ENCODE measurements at places on chromosomes 7 and 10.

DNA sequence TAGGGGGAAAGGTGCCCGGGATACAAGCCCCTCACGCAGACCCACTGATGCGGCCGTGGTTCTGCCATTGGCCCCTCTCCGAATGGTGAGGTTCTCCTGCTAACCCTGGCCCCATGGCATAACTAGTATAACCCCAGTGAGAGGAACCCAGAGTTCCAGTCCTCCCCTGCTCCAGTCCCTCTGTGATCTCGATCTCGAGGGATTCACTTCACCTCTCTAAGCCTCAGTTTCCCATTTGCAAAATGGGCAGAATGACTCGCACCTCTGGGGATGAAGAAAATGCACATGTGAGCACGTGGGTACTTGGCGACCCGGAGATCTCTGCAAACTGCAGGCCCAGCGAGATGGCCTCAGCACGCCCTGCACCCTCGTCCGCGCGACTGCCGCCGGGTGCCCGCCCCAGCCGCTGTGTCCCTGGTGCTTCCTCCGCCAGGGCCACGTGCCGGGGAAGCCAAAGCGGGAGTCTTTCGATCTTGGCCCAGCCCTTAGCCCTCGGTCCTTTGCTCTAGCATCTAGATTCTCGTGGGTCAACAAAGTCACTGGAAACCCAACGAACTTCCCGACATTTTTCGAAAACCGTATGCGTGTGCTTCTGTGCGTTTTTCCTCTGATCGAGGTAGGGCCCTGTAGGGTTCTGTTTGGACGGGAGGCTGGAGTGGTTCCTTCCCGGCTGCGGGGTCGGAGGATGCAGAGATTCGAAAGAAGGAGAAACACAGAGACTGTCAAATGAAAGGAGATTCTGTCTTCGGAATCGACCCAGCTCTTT is 169.8 kb downstream of the UBE2H start:
- no peak for DNase-seq

- DNase-seq: no peak
Observed at GRCh38 chr7:148699782-148700629, 1.3 kb downstream of the CUL1 start.

- no peak for DNase-seq
Observed at GRCh38 chr10:43137717-43138020, 576 bp upstream of the CSGALNACT2 start.

DNA sequence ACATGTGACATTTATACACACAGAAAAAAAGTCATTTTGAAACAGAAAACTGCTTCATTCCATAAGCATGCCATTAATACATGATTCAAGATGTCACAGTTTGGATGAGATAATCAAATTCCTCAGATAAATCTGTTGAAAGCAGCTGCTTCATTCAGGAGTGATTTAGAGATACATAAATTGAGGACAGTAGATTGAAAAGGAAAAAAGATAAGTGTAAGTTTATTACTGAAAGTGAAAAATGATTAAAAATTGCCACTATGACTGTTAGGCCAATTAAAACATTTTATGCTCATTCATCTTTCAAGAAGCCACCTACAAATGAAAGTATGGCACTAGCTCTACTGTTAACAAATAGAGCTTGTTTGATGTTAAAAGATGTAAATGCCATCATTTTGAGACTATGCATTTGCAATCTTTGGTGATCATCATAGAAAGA is 136.9 kb upstream of the CDK6 start:
- DNase-seq: no peak

- DNase-seq: no peak
Observed at GRCh38 chr10:110348336-110348735, 43.6 kb upstream of the SMNDC1 start.

DNA sequence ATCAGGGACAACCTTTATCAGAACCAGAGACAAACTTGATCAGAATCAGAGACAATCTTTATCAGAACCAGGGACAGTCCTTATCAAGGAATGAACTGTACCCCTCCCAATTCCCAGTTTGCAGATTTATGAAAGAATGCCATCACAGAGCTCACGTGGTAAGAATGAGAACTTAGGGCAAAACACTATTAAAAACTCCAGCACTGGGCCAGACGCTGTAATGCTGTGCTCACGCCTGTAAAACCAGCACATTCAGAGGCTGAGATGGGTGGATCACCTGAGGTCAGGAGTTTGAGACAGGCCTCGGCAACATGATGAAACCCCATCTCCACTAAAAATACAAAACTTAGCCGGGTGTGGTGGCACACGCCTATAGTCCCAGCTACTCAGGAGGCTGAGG is 85.1 kb upstream of the TNRC18 start:
- DNase-seq: no peak

- DNase-seq: no peak
Observed at GRCh38 chr10:36766415-36766810, 359.0 kb upstream of the ANKRD30A start.

GRCh38 chr10:124562425-124563060 is 100.9 kb downstream of the LHPP start:
- DNase-seq: no peak

DNA sequence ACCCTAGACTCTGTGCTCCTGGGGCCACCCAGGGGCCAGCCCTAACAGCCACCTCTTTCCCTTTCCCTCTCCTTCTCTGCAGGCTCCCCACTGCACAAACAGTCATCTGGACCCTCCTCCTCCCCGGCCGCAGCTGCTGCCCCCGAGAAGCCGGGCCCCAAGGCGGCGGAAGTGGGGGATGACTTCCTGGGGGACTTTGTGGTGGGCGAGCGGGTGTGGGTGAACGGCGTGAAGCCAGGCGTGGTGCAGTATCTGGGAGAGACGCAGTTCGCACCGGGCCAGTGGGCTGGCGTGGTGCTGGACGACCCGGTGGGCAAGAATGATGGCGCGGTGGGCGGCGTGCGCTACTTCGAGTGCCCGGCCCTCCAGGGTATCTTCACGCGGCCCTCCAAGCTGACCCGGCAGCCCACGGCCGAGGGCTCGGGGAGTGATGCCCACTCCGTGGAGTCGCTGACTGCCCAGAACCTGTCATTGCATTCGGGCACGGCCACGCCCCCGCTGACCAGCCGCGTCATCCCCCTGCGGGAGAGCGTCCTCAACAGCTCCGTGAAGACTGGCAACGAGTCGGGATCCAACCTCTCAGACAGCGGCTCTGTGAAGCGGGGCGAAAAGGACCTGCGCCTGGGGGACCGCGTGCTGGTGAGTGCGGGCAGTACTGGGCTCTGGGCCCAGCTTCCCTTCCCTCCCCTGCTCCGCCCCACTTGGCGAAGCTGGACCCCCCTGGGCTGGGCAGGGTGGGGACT is 49.3 kb downstream of the CLIP2 start:
- DNase-seq: no peak

DNA sequence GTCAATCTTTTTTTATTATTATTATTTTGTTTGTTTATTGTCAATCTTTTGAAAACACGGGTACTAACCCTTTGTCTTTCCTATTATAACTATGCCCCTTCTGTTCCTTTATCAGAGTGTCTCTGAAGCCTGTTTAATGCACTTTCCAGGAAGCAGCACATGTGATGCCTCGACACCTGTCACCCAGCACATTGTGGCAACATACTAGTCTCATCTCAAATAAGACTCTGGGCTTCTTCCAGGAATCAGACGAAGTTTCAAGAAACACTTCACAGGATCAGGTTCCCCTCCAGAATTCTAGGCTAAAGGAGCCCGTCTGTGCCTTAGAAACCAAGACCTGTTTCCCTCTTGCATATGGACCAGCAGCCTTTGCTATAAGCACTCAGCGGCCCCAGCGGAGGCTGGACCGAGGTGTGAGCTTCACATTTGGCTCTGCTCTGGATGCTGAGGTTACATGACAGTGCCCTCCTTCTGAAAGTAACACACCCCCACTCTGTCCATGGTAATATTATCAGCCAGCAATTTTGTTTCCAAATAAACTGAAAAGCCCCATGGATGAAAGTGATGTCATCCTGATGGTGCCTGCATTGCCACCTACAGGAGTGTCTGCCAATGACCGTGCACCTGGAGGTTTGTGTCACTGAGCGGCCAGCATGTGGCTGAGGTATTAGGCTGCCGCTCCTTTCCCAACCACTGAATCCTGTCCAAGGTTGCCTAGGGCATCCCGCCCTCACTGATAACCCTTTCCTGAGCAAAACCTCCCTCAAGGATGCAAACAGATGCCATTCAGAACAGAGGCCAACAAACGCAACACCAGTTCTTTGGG is 38.1 kb downstream of the MKI67 start:
- no peak for DNase-seq

- no peak for DNase-seq
Observed at GRCh38 chr10:1100691-1101368, 44.6 kb downstream of the WDR37 start.

DNA sequence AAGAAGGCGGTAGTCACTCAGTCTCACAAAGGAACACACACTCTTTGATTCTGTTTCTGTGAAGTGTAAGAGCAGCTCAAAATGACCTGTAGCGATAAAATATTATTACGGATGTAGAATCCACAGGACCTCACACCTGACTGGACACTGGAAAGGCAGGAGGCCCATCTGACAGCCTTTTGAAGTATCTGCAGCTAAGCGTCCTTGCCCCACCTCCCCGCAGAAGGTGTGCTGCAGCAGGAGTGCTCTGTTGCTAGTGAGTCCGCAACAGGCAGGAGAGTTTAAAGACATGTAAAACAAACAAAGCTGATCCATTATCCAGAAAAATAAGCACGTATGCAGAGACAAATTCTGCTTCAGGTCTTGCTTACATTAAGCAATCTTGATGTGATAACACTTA is 355.5 kb downstream of the GPR158 start:
- no peak for DNase-seq

DNA sequence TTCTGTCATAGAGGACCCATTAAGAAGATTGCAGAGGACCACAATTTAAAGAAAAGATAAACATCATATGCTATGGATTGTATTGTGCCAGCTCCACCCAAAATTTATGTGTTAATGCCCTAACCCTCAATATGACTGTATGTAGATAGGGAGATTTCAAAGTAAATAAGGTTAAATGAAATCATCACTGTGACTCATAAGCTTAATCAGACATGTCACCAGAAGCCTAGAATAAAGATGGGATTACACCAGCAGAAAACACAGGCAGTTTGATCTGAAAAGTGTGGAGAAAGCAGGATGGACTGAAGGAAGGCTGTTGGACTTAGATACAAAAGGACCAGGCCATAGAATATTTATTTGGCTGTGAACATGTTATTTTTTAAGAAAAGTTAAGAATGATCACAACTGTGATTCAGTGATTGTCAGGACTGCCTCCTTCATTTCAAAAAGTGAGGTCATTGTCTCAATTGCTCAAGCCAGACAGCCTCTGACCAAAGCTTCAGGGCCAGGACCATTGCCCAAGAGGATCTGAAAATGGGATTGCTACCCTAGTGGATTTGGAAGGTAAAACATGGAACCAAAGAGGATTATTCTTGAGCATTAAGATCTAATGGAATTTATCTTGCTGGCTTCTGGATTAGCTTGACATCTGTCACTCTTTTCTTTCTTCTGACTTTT is 270.8 kb upstream of the POM121L12 start:
- DNase-seq: no peak

GRCh38 chr10:132149917-132150316 is 36.8 kb upstream of the DPYSL4 start:
- no peak for DNase-seq

- DNase-seq: no peak
Observed at GRCh38 chr7:155521007-155521742, 25.2 kb downstream of the CNPY1 start.

DNA sequence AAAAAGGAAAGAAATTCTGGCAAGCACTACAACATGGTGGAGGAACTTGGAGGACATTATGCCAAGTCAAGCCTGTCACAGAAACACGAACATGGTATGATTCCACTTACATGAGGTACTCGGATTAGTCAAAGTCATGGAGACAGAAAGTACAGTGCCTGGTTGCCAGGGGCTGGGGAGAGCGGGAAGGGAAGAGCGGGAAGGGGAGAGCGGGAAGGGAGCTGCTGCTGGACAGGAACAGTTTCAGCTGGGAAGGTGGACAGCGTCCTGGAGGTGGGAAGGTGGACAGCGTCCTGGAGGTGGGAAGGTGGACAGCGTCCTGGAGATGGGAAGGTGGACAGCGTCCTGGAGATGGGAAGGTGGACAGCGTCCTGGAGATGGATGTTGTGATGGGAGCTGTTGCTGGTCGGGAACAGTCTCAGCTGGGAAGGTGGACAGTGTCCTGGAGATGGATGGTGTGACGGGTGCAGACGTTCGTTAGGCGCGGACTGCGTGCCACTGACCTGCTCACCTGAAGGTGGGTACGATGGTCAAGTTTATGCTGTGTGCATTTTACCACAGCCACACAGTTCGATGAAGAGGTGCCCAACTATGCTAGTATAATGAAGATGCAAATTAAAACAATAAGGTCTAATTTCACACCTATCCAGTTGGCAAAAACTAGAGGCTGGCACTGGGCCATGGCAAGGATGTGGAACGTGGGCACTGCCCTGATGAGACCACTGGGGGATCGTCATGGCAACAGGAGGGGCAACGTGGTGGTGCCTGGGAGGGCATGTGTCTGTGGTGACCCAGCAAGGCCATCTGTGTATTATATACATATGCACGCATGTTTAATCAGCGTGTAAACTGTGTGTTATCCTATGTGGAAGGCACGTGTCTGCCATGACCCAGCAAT is 103.8 kb downstream of the NKX6-2 start:
- DNase-seq: no peak

GRCh38 chr7:154864523-154864891 is 138.4 kb downstream of the PAXIP1 start:
- DNase-seq: no peak

GRCh38 chr10:36802490-36803153 is 322.8 kb upstream of the ANKRD30A start:
- DNase-seq: no peak

DNA sequence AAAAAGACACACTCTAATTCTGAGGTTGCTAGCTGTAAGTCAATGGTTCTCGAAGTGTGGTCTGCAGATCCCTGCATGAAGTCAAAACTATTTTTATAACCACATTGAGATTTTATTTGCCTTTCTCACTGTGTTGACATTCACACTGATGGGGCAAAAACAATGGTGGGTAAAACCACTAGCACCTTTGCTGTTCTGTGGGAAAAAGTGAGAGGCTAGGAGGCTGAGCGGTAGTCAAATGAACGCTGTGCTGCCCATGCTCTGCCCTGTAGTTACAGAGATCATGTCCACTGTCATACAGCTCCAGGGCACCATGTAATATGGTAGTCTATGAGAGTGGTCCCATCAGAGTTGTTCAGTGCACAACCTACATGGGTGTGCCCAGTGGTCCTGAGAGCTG is 21.6 kb upstream of the PDCD4 start:
- DNase-seq: no peak

- DNase-seq: no peak
Observed at GRCh38 chr7:117582219-117582704, 102.4 kb downstream of the CFTR start.

GRCh38 chr7:111080495-111081105 is 10.3 kb upstream of the LRRN3 start:
- DNase-seq: no peak

- no peak for DNase-seq
Observed at GRCh38 chr10:71998119-71998839, 34.1 kb downstream of the CHST3 start.

DNA sequence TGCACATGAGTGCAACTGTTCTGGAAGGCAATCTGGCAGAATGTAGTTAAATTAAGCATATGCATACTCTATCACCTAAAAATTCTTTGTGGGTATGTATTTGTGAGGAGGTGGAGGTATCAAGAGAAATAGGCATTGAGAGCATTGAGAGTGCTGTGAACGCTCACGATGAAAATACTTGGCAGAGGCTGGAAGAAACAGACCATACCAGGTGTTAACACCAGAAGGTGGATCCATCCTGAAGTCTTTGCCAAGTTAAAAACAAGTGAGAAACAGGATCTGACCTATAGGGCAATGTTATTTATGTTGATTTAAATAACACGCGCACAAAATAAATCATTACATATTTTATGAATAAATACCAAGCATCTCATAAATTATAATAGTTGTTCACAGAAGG is 311.6 kb downstream of the PCLO start:
- DNase-seq: no peak
